Tongue (tissue), 3 donors: ENCODE measurements at places on chromosomes 7 and 10.

DNA sequence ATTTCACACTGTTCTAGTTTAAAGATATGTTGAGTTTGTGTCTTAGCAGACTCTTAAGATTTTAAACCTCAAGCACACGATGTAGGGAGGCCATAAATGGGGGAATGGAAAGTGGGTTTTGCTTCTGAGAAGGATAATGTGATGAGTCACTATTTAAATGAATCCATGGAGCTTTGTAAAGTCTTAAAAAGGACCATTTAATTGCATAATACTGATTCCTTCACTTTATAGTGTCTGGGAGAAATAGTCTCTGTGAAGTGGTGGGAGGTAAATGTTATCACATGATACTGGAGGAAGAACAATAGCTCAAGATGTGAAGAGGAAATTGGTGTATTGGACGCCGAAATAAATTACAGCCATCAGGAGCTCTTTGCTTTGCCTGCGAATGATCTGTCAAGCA, 84.0 kb upstream of the MYO3A start:
- no peak for DNase-seq

GRCh38 chr7:90708841-90709317, 112.8 kb downstream of the CDK14 start:
- DNase-seq = no peak

DNA sequence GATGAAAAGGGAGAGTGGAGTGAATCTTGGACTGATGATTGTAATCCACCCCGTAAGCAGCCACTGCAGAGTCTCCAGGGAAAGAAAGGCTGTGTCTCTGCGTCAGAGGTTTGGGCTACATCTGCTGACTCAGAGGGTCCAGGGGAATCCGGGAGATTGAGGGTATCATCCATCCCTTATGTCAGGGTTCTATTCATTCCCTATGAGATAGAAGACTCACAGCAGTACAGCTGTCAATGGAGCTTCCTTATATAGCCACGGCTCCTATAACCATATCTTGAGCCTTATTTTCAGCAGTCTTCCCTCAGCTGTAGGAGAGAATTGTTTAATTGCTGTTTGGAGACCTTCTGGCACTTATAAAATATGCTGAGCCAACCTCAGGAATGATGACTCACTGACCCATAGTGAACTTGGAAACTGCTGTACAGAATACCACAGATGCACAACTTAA, 558.2 kb upstream of the PFKP start:
- no peak for DNase-seq

- peak; percentile 13 for DNase-seq
These were observed 602.2 kb downstream of the LRMDA start for GRCh38 chr10:76033457-76034196.

DNA sequence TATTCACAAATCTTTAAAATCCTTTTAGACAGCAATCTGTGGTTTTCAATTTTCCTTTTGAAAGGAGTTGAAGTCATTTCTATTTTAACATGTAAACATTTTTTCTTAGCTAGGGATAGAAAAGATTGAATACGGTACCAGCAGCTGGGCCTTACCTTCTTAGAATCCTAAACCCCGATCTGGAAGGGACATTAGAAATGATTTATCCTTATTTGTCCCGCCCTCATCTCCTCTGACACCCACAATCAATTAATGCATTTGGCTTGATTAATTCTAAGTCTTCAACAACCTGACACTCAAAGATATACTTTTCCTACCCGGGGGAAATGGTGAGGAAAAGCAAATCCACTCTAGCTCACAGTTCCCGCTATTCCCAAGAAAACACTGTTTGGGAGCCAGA, 100.4 kb downstream of the SORCS1 start:
- no peak for DNase-seq

- DNase-seq = peak; percentile 5
These were observed 37.0 kb downstream of the GPR22 start for GRCh38 chr7:107506674-107507339.

DNA sequence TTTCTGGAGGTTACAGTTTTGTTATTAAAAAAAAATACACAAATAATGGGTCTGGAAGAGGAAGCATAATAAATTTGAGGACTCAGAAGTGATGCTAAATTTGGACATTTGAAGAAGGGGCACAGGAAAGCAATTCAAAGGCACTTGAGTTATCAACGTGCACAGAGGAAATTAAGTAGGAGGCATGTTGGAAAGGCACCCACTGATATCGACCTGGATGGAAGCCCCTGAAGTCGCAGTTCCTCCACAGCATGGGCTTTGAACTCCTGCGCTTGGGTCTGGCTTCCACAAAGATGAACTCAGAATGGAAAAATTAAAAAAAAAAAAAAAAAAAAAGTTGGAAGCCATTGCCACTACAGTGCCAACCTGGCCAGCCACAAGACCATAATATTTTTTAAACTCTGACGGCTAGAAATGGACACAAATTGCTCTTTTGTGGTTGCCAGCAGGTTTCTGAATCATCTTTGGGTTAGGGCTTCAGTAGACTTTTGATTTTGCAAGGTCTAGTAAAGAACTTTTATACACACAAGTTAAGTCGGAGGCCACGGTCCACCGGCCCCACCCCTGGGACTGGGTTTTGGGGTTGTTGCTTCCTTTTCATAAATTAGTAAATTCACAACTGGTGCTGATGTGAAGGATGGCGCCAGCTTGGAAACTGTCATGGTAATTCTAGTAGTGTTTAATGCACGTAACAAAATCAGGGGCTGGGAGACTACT, 21.6 kb downstream of the JCAD start:
- DNase-seq = no peak

DNA sequence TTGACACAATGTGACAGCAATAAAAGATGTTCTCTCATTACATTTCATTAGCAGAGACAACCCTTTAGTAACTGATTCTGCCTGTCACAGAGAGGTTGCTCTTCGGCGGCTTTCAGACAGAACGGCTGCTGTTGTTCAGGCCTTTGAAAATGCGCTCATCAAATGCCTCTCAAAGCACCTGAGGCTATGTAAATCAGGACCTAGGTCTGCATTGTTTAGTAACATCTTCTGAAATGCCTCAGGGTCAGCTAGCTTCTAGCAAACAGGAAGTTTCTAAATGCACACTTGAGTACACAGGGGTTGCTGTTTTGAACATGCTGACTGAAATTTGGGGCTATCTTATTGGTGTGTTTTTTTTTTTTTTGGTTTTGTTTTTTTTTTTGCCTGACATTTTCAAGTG, 143.3 kb upstream of the DKK1 start:
- DNase-seq = no peak

- no peak for DNase-seq
These were observed 31.0 kb downstream of the ZNF775 start for GRCh38 chr7:150410131-150410530.

DNA sequence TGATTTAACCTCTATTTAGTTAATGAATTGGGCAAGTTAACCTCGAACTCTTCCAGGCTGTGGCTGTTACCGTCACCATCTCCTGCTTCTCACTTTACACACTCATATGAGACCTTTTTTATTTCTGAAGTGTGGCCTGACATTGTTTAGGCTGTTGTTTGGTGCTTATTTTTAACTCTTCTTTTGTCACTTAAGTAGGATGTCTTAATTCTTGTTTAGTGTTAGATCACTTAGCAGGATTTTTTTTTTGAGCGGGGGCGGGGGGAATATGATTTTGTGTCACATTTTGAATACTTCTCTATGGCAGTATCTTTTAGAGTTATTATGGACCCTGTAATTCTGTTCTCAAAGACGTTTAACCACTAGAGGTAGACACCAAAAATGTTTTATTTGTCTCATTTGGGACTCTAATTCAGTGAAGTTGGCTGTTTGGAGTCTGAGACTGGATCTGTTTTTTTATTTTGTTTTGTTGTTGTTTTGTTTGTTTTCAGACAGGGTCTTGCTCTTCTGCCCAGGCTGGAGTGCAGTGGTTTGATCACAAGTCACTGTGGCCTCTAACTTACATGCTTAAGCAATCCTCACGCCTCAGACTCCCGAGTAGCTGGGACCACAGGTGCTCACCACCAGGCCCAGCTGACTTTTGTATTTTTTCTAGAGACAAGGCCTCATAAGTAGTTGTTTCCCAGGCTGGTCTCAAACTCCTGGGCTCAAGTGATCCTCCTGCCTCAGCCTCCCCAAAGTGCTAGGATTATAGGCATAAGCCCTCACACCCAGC, 73.5 kb downstream of the CUX1 start:
- DNase-seq = no peak

DNA sequence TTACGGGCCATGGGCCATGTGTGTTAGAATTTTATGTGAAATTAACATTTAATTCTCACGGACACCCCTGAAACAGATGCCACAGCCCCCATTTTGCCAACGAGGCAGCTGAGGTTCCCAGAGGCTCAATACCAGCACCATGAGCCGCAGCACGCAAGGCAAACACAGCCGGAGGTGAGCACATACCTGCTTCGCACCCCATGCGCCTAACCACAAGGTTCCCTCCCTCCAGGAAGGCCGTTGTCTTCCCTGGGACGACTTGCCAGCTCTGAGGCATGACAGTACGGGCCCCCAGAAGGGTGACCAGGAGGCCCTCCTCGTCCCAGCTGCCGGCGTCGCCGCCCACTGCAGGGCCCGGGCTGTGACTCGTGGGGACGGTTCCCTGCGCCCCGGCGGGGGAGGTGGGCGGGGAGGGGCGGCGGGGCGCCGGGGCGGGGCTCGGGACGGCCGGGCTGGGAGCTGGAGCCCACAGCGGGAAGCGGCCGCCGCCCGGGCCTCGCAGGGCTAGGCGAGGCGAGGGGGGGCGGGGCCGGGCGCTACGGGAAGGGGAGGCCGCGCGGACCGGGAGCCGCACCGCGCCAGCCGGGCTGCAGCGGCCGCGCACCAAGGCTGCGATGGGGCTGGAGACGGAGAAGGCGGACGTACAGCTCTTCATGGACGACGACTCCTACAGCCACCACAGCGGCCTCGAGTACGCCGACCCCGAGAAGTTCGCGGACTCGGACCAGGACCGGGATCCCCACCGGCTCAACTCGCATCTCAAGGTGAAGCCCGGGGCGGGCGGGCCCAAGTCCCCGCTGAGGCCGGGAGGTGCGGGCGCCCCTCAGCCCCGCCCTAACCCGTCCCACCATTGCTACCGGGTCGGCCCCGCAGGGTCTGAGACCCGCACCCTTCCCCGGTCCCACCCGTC, at the start of gene CAV2:
Gene CAV2, plus strand, starts transcription at position 571 of the 910 bp plus-strand sequence. Its CDS starts 44 bp downstream, at position 615.
- peak; percentile 72 for DNase-seq

DNA sequence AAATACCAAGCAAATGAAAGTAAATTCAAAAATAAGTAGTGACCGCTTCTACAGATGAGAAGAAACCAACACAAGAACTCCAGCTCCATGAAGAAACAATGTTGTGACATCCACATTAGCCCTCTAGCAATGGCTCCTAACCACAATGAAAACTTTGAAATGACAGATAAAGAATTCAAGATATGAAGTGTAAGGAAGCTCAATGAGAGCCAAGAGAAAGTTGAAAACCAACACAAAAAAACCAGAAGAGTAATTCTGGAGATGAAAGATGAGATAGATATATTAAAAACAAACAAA, 68.2 kb upstream of the DDC start:
- DNase-seq = no peak

DNA sequence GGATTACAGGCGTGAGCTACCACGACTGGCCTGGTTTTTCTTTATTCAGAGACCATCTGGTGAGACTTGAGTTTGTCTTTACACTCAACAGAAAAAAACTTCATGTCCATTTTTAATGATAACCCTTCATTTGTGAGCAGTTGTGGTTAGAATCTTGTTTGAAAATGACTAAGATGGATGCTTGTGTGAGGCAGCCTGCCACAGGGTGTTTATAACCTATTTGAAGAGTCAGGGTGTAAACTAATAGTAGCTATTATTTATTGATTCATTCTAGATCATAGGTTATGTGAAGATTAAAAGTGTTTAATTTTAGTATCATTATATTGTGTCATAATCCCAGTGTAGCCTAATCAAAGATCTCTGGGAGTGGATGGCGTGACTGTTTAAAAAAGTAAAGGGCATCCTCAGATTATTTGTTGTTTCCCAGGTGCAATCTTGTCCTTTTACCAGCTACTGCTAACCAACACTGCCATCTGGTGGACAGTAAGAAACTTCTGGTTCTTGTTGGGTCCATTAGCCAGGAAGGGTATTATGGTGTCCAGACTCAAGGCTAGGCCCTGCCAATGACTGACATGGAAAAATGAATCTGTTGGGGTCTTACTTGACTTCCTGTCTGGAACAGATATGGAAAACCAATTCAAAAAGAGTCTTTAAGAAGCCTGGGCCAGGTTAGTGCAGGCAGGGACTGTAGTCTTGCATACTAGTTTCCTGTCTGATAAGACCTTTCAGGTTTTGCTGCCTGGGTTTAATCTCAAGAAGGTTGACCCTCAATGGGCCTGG, 24.9 kb downstream of the NRBF2 start:
- DNase-seq = peak; percentile 90

DNA sequence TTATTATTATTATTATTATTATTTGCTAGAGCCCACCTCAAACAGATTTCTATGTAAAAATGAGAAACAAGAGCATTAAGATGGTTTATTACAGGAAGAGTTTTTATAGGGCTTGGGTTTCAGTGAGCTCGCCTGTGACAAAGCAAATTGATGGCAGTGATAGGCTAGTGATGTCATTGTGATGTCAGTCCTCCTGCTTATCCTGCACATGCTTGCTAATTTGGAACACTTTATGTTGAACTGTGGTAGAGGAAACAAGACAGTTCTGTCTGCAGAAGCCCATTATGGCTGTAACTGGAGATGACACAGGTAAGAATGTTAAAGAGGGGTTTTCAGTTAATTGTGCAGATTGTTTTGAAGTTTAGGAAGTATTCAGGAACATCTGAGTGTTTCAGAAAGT, 68.3 kb downstream of the CREM start:
- DNase-seq = peak; percentile 50

- DNase-seq = no peak
These were observed 5.7 kb downstream of the TMEM243 start for GRCh38 chr7:87213811-87214210.

- peak; percentile 62 for DNase-seq
These were observed 72.5 kb downstream of the CDK6 start for GRCh38 chr7:92763636-92764423.

- DNase-seq = no peak
These were observed 99.6 kb upstream of the BMPER start for GRCh38 chr7:33805630-33806233.

GRCh38 chr10:120015064-120015463, 122.5 kb downstream of the SEC23IP start:
- DNase-seq = no peak

DNA sequence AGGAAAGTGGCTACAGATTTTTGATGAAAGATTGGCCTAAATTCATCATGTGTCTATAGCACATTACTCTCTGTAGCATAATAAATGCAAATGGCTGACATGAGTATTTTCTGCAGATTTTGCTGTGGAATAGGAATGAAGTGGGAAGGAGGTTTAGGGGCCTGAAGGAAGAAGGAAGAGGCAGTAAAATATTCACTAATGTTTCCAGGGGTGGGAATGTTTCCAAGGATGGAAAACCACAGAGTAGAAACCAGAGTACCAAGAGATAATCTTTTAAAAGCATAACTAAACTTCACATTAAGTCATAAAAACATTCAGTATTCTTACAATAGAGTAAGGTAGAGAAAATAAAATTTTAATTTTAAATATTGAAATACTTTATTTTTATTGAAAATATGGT, 267.8 kb downstream of the BICC1 start:
- DNase-seq = no peak

GRCh38 chr7:91846436-91846835, 34.1 kb downstream of the MTERF1 start:
- DNase-seq = no peak
